Mesenteric fat pad (tissue), 1 donor: ENCODE measurements at places on chromosomes 3 and 15. TPM values are rescaled to one million over a fixed set of nuclear protein-coding genes. Genes with fewer than 3 reads are reported as not detected.

- no peak for DNase-seq
These were observed 56.9 kb downstream of the CYP19A1 start for GRCh38 chr15:51281368-51281967.

- no peak for DNase-seq
These were observed 353.3 kb downstream of the LPP start for GRCh38 chr3:188507244-188507720.

- DNase-seq: no peak
These were observed 602.6 kb downstream of the PYDC2 start for GRCh38 chr3:192063570-192063969.

EAF2 gene
- 7.2 TPM for total RNA-seq

ILDR1 gene
- total RNA-seq: not detected
